ENCODE measurements at places on chromosomes 7 and 10.

DNA sequence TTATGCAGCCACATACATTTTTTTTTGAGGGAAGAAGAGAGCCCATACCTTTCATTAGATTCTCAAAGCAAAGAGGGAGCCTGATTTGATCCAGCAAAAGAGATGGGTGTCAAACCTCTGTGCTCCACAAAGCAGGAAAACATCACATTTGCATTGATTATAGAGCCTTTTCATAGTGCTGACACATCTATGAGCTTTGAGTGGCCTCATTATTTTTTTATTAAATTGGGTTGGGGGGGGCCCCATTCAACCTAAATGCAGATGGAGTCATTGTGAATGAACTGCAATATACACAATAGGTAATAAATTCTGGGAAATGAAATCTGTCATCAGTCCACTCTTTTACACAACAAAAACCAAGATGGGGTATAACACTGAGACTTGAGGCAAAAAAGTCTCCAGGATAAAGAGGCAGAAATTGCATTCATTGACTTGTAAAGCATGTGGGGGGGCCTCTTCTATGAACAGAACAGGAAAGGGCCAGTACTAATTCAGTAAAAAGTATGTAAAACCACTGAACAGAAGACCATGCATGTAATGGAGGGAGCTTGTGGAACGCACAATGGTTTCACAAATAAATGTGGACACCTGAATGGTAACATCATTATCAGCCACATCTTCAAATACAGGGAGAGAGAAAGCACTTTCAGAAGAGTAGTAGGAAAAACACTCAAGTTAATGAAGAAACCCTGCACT, 17.7 kb upstream of the ASB4 start:
- no peak for DNase-seq

DNA sequence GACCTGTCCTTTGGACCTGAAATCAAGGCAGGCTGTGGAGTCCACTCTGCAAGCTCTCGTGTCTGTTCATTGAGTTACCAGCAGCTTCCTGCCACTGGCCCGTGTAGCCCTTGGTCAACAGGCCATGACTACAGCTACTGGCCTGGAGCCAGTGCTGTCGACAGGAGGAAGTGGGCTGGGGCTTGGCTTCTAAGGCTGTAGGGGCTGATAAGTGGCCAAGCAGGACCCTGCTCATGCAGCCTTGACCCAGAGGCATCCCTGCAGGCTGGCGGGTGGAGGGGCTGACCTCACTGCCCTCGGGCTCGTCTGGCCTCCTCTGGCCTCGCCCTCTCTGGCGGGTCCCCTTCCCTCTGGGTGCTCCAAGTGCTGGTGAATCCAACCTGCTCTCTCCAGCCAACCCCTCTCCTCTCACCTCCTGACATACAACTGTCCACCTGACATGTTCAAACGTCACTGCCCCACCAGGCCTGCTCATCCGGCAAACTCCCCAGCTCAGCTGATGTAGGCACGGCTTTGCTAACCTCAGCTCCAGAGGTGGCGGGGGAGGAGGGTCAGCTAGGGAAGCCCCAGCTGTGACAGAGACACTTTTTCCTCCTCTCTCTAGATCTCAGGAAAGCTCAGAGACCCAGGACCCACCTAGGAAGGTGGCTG, 188.6 kb upstream of the LYZL2 start:
- DNase-seq = no peak

GRCh38 chr10:33341637-33342036, 7.2 kb upstream of the NRP1 start:
- no peak for DNase-seq

DNA sequence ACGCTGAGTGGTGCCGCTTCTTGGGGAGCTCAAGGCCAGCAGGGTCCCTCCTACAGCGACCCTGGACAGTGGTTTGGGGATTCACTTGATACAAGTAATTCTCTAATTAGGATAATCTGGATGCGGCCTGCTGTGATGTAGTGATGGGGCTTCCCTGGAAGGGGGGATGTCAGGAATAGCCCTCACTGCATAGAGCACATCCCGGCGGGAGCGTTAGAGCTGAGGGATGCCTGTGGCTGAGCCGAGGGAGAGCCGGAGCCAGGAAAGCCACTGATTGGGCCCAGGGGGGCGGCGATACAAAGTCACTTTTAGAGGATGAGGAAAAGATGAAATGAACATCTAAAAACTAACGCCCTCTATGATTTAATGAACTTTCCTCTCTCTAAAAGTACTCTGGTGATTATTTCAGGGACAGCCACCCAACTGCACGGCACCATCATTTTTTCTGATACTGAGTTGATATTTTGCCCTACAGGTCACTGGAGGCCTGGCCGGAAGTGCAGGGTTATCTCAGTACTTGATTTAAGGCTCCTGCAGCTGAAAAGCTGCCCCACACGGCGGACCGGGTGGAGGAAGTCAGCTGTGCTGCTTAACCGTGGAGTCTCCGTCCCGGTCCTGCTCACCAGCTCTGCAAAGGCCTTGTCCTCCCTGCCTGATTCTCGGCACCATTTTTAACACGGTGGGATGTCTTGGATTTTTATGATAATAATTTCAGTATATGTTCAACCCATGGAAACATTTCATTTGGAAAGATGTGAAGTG, 518.8 kb downstream of the DNAJB6 start:
- no peak for DNase-seq

GRCh38 chr10:58590152-58590840, 77.6 kb downstream of the BICC1 start:
- no peak for DNase-seq

DNA sequence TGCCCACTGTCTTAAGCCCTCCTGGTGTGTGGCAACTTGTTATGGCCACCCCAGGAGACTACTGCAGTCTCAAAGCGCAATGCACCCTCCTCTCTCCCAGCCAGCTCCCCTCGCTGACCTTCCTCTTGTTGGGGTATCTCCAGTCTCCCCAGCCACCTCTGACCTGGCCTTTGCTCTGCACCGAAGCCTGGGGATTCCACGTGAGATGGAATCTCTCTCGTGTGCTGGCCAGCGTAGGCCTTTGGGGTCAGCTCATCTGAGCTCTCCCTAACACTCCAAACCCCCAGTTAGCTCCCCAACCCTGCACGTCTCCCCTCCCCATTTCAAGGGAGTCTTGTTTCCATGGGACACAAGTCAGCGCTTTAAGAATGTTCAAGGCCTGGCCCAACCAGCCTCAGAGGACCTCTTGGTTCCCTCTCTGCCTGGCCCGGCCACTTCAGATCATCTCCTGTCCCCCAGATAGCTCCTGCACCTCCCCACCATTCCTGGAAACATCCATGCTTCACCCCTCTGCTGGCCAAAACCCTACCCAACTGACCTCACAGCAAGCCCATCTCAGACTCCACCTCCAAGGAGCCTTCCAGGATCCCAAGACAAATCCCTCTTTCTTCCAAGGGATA, 11.2 kb downstream of the ITPRIP start:
- no peak for DNase-seq

- DNase-seq = no peak
Measured at GRCh38 chr10:102738692-102739121, 5.0 kb upstream of the WBP1L start.
